ENCODE measurements at places on chromosomes 4 and X.

GRCh38 chrX:74890676-74891430, 34.4 kb downstream of the NEXMIF start:
- no peak for DNase-seq

DNA sequence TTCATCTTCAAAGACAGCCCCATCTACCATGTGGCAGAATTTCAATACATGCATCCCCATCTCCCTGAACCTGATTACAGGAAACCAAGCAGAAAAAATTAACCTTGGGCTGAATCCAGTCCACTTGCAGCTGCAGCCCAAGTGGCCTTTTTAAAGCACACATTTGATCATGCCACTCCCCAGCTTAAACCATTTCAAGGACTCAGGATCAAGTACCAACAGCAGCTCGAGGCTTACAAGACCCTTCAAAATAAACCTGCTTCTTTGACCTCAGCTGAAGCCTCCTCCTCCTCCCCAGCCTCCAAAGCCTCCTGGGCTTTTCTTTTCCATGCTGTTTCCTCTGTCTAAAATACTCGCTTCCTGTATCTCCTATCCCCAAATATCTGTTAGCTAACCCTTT, 50.7 kb upstream of the KIT start:
- no peak for DNase-seq

- no peak for DNase-seq
Observed at GRCh38 chrX:79412972-79413371, 45.8 kb upstream of the ITM2A start.

DNA sequence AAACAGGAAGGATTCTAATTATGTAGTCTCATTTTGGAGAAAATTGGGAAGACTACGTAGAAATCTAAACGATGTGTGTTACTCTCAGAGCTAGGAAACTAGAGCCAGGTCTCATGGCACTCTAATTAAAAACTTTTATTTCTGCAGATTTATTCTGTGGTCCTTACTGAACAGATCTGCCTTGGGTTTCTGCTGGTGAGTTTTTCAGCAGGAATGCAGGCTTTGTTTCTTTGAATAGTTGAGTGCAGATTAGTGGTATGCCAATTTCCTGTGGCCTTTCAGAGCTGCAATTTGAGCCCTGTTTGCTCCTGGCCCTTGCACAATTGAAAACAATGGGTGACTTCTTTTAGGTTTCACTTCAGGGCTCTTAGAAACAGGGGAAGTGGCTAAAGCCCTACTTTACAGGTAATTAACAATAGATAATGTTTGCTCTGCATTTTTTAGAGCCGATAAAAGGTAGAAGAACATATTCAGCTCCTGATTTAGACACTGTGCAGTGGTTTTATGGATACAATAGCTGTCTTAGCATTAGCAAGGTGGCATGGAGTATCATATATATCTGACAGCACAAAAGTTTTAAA, 21.8 kb downstream of the SPRY1 start:
- DNase-seq: peak; percentile 22

DNA sequence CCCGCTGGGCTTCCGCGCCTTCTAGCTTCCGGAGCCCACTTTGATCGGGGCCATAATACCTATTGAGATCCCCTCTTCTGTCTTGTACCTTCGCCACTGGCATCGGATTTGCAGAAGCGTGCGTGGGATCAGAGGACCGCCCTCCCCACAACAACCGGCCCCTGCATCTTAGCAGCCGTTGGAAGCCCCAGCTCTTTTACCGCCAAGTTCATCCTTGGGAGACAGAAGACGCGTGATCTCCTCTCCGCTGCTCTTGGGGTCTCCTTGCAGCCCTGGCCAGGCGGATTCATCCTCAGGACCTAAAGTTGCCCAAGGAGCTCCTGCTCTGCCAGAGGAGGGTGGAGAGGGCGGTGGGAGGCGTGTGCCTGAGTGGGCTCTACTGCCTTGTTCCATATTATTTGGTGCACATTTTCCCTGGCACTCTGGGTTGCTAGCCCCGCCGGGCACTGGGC, 1.6 kb downstream of the SLIT2 start:
- no peak for DNase-seq

GRCh38 chrX:11257290-11257689, 35.9 kb upstream of the AMELX start:
- no peak for DNase-seq

GRCh38 chrX:155778844-155779553, 102.1 kb upstream of the VAMP7 start:
- no peak for DNase-seq

GRCh38 chrX:14355556-14355955, 173.8 kb upstream of the GLRA2 start:
- no peak for DNase-seq

DNA sequence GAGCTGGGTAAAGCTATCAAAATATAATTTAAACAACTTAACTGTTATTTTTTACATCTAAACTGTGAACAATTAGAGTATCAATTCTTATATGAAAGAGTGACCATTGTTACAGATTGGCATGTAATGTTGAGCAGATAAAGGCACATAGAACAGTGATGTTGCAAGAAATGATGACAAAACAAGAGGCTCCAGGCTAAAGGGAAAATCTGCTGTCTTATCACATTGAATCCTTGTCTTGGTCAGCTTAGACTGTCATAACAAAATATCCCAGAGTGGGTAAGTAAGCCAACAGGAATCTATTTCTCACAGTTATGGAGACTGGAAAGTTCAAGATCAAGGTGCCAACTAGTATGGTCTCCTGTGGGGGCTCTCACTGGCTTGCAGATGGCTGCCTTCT, 154.1 kb upstream of the PPP3CA start:
- no peak for DNase-seq

DNA sequence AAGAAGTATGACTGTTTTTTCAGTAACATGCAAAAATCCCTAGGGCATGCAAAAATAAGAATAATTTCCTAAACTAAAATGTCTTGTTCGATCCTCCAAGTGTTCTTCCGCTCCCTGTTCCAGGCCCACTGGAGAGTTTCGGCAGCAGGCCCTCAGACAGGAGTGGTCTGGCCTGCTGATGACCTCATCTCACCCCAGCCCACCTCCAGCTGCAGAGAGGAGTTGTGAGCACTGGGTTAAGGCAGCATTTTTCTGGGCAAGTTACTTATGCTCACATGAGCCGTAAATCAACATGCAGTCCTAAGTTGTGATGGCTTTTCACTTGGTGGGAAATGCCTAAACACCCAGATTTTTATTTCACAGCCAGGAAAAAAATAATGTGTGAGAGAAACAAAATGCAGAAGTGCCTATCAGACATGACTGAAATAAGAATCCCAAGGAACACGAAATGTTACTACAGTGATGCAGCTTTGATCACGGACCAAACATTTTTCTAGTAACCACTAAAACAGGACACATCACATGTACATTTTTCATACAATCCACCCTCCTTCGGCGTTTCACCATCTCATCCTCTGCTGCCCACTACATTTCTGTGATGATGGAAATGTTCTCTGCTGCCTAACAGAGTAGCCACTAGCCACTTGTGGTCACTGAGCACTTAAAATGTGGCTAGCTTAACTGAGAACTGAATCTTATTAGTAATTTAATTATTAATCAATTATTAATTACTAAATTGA, 153.3 kb upstream of the TBL1X start:
- no peak for DNase-seq

DNA sequence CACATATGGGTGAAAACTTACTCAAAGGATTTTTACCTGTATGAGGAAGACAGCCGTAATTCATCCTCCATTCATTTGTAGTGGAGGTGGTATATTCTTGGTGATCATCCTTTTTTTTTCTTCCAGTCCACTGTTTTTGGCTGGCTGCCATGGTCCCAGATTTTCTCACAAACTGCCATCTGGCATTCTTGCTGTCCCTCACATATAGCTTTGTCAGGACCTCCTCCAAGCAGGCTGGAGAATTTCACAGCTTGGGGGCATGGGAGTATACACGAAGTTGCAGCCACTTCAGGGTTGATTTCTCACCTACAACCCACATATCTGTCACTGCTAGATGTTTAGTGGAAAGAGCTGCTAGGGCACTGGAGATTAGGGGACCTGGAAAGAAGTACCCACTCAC, 401.0 kb downstream of the IL1RAPL1 start:
- no peak for DNase-seq

DNA sequence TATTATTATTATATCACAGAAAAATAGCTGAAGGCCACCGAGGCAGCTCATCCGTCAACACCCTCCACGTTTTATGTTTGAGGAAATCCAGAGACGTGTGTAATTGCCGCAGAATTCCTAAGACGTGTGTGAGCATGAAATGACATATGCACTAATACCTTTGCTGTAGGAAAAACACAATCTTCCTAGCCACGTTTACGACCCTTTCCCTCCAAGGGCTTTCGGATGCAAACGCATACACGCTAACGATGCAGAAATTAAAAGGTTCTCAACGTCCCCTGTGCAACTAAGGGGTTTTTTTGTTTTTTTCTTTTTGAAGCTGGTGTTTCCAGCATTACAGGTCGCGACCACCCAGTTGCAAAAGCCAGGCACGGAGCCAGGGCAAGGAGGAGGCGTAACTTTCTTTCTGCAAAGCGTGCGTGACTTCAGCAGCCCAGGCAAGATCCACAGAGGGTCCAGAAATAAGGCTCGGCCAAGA, 33.8 kb downstream of the CRLF2 start:
- no peak for DNase-seq

- DNase-seq: no peak
Observed at GRCh38 chrX:111282991-111283390, 12.7 kb upstream of the CAPN6 start.

- no peak for DNase-seq
Observed at GRCh38 chr4:114677346-114677979, 78.9 kb downstream of the UGT8 start.

GRCh38 chr4:163895378-163896005, 401.0 kb downstream of the TMA16 start:
- DNase-seq: no peak

GRCh38 chrX:106670631-106671030, 55.9 kb upstream of the RNF128 start:
- no peak for DNase-seq

GRCh38 chr4:84235126-84235944, 263.8 kb downstream of the NKX6-1 start:
- no peak for DNase-seq

GRCh38 chrX:11540532-11541377, 125.0 kb downstream of the ARHGAP6 start:
- no peak for DNase-seq

- no peak for DNase-seq
Observed at GRCh38 chr4:7015383-7016035, 27.7 kb upstream of the TADA2B start.

Data from HuH-7.5 (cell line).